ENCODE measurements at places on chromosomes 5 and 9.
A peak's percentile ranks its signal among the peaks of the same experiment; 100 is the strongest.

GRCh38 chr5:142931896-142932686 lies 161.9 kb downstream of the ARHGAP26 start:
- DNase-seq, result no peak

GRCh38 chr9:114719290-114719689 lies 37.3 kb upstream of the TEX48 start:
- DNase-seq, result no peak

- no peak for DNase-seq
These were observed 19.3 kb downstream of the SLC6A7 start for GRCh38 chr5:150209099-150209635.

GRCh38 chr9:131398204-131398603 lies 4.3 kb downstream of the PRRC2B start:
- DNase-seq, result no peak

DNA sequence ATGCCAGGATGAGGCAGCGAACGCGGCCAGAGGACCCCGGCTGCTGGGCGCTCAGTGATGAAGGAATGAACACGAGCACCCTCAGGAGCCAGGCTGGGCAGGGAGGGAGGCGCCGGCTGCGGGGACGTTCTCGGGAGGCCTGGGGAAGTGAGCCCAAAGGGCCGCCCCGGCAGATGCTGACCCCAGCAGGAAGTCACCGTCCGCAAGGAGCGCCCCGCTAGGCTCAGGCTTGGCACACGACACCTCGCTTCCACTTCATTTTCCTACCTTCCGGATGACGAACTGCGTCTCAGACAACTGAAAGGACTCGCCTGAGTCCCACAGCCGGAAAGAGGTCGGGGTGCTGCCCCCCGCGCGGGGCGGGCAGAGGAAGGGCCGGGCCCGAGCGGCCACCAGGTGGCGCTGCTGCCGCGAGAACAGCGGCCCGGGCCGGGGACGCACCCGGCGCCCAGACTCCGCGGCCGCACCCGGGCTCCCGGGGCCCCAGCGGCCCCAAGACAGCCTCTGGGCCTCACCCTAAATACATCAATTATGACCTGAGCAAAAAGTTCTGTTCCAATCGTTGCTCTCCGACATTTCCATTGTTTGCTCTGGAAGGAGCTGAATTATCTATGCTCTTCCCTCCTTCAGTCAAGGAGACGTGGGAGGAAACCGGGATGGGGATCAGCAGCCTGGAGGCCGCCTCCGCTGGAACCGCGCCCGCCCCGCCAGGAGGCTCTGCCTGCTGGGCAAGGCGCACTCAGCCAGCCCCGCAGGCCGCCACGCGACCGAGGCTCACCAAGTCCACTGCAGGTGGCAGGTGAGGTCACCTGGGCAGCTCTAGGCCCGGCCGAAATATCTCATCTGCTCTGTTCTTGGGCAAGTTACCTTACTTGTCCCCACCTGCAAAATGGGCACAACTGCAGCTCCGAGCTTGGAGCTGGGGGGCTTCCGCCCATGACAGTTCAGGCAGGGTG lies 107.0 kb downstream of the ZNF354C start:
- peak; percentile 63 for DNase-seq

GRCh38 chr9:98742325-98743280 lies 33.9 kb upstream of the GABBR2 start:
- no peak for DNase-seq

DNA sequence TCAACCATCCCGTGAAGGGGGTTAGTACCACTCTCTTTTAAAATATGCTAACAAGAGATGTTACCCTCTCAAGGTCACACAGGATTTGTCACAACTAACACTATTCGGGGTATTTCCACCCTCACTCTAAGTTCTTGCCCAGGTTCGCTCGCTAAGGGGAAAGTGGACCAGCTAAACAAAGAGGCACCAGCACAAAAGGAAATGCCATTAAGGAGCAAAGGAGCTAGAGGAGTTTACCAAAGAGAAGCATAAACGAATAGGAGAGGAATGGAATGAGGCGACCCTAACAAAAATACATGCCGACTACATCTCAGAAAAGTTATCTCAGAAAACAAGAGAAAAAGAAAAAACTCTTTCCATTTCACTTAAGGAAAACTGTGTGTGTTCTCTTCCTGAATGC lies 170.9 kb downstream of the DCP2 start:
- no peak for DNase-seq

DNA sequence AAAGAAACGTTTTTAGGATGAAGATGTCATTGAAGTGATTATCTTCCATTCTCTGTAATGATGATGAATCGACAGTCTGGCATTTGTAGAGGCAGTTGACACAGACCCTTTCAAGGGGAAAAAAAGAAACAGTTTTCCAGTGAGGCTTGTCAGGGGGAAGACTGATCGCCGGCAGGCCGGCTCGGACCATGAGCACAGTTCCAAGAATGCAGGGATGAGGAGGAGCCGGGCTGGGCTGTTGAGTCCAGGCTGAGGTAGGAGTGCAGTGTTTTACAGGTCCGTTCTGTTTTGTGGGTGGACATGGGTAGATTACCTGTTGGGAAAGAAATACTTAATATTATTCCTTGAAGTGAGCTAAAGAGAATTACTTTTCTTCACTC lies 194.6 kb downstream of the AOPEP start:
- no peak for DNase-seq

DNA sequence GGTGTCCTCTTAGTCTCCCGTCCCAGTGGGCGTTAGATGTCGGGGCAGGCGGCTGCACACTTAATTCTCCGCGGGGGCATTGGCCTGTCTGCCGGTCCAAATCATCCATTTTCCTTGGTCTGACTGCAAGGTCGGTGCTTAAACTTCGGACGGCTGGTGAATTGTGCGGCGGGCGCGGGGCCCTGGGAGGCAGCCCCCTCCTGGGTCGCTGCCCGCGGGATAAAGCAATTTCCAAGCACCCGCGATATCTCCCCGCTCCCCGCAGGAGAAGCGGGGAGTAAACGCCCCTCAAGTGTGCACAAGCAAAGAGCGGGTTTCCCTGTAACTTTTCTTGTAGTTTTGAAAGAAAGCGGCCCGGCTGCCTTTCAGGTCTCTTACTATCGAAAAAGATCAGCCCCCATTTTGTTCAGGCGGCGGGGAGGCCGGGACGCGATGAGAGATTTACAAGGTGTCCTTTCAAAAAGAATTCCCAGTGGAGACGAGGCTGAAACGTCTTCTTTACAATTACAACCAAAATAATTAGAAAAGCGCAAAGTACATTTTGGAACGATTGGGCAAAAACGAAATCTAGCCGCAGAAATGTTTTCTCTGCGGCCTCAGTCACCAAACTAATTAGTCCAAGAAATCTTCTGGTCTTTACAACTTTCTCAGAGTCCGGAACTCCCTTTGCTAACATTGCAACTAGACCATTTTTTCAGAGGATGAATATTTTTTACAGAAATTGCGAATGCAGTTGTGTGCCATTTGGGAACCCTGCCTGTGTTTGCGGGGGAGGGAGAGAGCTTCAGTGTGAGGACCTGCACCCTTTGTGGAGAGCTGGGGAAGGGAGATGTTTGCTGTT lies 1.8 kb downstream of the IRX1 start:
- no peak for DNase-seq

DNA sequence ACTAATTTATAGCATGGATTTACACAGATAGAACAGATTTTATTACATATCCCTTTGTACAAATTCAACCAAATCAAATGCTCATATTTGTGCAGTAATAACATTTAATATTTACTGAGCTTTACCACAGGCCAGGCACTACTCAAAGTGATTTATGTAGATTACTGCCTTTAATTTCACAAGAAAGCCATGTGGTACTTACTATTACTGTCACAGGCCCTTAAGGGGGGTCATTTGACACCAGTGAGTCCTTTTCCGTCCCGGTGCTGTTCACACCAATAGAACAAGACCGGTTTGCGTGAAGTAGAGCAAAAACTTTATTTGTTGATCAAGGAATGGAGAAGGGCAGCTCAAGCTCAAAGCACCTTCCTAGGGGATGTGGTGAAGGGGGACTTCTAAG lies 308.5 kb upstream of the KCNN2 start:
- DNase-seq, result no peak

- DNase-seq, result no peak
These were observed 317.0 kb upstream of the MPDZ start for GRCh38 chr9:13596383-13596970.

DNA sequence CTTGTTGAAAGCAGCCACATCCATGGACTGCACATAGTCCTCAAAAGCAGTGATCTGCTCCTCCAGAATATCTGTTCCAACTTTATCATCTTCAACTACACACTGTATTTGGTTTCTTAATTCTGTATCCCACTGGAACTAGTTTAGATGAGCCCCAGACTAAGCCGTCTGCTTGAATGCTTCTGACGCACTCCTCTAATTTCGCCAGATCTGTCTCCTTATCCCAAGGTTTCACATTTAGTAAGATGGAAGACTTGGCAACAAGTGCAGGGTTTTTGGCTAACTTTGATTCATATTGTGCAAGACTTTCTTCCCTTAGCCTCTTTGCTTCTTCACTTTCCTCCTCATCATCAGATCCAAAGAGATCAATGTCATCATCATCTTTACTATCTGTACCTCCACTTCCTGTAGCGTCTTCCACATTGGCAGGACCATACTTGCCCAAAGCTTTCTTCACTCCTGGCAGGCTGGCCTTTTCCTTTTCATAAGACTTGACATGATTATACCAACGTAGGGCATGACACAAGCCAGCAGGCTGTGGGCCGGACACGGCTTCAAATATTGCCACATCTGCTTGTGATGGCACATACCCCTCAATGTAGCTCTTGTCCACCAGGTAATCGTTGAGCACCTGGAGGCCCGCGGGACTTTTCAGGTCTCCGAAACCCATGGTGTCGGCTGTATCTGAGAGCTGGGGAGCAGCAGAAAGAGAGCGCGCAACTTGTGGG lies 56.2 kb upstream of the PIK3R1 start:
- no peak for DNase-seq

- DNase-seq, result no peak
These were observed 348.2 kb downstream of the IRX1 start for GRCh38 chr5:3943859-3944258.

GRCh38 chr9:86747711-86748110 lies 199.6 kb downstream of the GAS1 start:
- no peak for DNase-seq

GRCh38 chr5:33231214-33231710 lies 209.5 kb upstream of the TARS1 start:
- no peak for DNase-seq

DNA sequence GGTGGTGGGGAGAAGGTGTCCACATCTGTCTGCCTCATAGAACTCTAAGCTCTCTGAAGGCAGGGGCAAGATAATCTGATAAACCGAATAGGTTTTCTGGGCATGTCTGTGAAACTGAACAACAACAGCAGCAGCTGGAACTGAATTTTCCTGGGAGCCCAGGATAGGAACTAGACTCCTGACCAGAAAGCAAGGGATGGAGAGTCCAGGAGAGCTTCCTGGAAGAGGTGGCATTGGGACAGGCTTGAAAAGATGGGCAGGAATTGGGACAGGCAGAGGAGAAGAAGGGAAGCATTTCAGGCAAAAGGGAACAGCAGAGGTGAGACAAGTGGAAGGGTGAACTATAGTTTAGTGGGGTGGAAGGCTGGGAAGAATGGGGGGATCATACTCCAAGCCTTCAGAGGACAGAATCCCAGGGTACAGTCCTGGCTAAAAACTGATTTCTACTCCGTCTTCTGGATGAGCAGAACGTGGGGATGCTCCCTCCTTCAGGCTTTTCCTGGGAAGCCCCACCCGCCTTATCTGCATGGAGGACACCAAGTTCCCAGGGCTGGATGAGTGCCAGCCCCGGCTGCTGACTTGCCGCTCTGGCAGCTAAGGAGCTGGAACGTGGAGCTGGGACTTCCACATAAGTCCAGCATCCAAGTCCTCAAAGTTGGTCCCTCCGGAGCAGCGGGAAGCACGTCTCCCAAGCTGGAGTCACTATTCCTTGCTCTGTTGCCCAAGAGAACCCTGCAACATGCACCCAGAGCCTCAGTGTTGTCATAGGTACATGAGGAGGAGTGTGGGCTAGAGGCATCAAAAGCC lies 13.9 kb upstream of the KIF12 start:
- no peak for DNase-seq

DNA sequence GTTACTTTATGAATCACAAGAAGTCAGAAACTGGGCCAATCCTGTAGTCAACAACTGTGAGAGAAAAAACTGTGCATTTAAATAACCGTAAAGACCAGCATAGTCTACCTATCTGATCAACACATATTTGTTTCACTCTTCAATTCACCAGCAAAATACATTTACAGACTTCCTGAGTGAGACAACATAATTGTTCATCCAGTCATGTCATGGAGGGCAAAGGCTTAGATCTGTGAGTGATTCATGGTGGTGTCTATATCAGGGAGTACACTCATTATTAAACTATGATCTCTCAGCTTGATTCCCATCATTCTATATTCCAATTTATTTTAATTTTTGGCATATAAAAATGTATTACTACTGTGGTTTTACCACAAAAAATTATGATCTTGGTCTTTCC lies 694.6 kb downstream of the DNAH5 start:
- DNase-seq, result no peak

DNA sequence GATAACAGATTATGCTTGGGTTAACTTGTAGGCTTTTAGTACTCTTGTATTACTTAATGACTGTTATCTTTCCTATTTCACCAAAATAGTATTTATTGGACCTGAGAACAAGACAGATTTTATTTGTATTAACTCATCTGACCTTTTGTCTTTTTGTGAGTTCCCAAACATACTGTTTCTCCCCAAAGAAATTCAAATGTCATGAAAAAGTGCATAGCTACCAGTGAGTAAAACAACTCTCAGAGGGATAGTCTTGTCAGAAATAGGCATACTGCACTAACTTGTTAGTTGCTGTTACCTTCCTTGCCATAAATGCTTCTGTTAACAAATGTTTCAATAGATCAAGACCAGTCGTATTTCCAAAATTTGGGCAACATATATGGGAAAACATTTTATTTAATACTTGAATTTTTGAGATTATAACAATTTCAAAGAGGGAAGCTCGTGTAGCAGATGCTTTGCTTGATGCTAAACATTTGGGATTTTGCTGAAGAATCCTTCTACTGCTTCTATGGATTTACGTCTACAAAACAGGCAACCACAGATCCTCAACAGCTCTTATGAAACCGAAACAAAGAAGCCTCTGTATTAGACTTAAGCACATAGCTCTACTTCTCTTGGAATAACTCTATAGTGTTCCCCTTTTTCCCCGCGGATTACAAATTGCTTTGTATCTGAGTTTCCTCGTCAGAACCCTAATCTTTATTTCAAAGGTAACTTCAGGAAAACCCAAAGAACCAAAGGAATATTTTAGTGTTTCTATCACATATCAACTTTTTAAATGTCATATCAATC lies 248.8 kb downstream of the MCTP1 start:
- DNase-seq, result no peak

DNA sequence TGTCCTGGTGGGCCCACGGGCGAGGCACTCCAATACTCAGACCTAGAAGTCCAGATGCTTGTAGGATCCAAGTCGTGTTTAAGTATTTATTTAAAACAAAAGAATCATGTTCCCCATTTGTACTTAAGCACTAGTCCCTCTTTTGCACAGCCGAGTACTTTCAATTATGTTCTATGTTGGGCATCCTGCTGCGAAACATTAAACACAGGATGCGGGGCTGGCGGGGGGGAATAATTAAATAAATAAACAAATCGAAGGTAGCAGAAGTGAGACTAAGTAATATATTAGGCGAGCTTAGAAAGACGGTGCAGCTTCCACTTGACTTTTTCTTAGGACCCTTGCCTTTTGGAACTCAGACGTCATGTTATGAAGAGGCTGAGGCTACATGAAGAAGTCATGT lies 1129.2 kb upstream of the ACO1 start:
- DNase-seq, result no peak
